ENCODE measurements at places on chromosomes 1 and 21.

DNA sequence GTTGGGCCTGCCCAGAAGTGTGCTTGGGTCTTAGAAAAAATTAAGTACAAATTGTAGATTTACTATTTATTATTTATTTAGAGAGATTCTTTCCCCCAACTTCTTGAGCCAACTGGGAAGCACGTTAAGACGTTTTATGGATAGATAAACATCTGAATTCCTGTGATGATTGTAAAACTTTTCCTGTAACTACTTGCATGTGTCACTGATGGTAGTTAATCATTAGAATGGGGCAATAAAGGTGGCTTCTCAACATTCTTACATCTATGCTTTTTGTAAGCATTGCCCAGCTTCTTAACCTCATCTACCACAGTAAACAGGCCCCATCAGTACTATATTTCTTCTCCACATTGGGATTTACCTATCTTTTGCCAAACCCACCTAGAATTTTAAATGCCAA is 559.8 kb downstream of the LMO4 start:
- no peak for DNase-seq

DNA sequence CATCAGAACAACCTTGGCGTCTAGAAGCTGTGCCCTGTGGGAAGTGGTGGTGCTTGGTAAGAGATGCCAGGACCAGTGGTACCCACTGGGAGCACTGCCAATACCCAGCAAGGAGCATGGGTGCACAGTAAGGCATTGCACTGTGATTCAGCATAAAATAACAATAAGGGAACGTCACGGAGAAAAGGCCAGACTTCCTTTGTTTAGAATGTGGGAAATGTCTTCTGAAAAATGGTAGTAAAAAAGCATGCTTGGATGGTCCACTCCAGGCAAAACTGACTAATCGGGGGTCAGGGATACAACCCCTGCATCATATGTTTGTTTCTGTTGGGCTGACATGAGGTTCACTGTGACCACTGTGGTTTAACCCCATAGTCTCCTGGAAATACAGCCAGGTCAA is 14.7 kb downstream of the METTL18 start:
- no peak for DNase-seq

GRCh38 chr1:7187112-7187493 is 401.8 kb downstream of the CAMTA1 start:
- DNase-seq, result no peak

GRCh38 chr21:38842079-38842478 is 36.4 kb downstream of the ETS2 start:
- no peak for DNase-seq

GRCh38 chr21:20999659-21000058 is 1.4 kb downstream of the NCAM2 start:
- DNase-seq, result peak; percentile 60

DNA sequence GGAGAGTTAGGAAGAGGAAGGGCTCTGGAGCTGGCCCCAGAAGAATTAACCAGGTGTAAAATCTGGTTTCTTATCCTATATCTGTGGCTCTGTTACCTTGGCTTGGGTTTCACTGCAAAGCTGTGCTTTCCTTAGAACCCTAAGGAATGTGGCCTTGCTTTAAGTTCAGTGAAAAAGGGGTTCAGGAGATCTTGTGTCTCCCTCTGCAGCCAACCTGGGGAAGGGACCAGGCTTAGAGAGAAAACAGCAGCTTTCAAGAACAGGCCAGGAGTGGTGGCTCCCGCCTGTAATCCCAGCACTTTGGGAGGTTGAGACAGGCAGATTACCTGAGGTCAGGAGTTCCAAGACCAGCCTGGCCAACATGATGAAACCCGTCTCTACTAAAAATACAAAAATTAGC is 16.1 kb upstream of the MYCL start:
- no peak for DNase-seq

DNA sequence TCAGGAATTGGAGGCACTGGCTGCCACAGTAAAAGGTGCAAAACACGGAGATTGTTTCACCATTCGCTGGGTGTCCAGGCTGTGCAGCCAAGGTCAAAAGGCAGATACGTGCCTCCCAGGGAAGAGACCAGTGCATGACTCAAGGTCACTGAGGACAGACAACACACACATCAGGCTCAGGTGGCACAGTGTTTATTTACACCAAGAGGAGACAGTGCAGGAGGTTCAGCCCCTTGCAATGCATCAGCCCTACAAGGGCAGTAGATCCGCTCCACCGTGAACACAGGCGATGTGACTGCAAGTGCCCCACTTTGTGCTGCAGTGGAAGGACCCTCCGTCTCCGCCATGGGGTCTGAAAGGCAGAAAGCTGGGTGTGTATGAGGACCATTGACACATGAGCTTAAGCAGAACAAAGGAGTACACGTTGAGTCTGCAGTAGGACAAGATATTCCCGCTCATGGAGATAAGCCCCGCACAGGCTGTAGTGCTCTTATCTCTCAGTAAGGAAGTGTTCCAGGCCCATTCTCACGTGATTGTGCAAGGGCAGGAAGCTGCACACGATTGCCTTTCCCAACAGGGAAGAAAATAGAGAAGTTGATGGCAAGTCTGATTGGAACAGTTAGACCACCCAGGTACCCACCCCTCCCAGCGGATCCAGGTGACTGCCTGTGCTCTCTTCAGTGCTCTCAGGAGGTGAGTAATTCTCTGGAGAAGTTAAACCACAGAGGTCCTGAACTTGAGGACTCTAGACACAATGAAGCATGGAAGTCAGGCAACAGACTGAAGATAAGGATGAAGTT is 37.5 kb upstream of the QSOX1 start:
- DNase-seq, result no peak

DNA sequence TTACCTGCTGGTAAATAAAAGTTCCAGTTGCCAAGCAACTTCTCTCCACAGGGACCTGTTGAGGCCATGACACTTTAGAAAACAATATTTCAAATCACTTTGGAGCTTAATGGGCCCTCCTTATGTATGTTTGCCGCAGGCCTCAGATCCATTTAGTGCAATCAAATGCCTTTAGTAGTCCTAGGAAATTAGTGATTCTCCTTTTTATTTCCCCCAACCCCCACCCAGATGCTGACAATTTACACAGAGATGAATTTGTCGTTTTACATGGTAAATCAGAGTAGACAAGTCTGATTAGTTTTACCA is 83.6 kb downstream of the CLIC4 start:
- DNase-seq, result no peak

- DNase-seq, result no peak
Observed at GRCh38 chr1:6424619-6425593, at the start of gene ESPN. Gene ESPN (plus strand): TSS chr1:6424776. CDS start chr1:6424956, 180 bp downstream.

DNA sequence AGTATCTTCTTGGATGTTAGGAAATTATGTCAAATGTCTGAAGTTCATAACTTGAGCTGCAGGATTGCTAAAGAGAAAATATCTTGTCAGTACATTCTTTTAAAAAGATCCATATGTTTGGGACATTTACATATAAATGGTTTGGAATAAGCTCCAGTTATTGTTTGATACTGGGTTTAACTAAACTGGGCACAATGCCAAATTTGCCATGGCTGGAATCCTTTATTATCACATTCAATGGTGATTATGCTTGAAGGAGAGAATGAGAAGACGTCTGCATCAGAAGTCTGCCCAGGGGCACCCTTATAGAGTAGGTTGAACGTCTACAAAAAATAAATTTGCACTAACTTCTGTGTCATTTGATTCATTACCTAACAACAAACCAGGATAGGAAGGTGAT is 652.5 kb downstream of the AMY1C start:
- no peak for DNase-seq

GRCh38 chr21:37266515-37267221 is 466 bp downstream of the VPS26C start:
- peak; percentile 44 for DNase-seq

- DNase-seq, result no peak
Observed at GRCh38 chr1:52792036-52792435, 50.5 kb upstream of the ZYG11A start.

DNA sequence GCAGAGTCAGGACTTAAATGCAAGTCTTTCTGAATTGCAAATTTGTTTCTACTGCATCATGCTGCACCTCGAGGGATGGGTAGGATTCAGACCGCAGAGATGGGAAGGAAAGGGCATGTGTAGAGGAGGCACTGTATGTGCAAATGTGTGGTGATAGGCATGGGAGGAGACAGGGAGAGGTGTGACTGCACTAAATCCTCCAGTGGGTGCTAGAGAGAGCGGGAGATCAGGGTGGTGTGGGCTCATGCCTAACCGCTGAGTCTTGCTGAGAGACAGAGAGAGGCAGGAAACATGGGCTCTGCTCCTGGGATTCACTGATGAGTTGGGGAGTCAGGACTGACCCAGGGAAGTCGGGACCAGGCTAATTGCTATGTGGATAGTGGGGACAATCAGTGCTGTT is 61.1 kb downstream of the PTPRU start:
- DNase-seq, result no peak

GRCh38 chr1:75542818-75543570 is 67.9 kb downstream of the SLC44A5 start:
- DNase-seq, result no peak

- DNase-seq, result peak; percentile 47
Observed at GRCh38 chr1:116569776-116570357, 959 bp downstream of the CD58 start.

DNA sequence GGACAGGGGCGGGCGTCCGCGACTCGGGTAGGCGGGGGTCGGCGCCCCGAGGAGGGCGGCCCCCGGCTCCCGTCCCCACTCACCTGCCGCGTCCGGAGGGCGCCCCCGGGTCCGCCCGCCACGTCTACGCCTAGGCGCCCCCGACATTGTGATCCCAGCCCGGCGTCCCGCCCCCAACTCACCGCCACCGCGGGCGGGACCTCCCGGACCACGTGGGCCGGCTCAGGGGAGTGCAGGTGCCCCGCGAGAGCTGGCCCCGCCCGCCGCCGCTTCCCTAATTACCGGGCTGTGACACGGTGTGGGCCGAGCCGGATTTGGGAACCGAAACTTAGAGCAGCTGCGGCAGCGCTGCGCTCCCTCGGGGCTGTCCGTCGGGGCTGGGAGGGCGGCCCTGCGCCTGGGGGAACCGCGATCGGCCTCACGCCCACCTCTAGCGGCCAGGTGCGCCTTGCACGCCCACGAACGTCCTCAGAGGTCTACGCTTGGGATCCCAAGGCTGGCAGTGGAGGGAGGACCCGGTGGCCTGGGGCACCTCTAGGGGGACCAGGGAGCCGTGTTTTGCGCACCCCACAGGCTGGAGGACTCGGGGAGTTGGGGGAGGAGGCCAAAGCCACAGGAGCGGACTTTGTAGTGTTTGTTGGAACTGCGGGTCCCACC is 521 bp upstream of the NADK start:
- DNase-seq, result peak; percentile 95

GRCh38 chr1:110627764-110628163 is 21.6 kb upstream of the KCNA2 start:
- DNase-seq, result peak; percentile 94

DNA sequence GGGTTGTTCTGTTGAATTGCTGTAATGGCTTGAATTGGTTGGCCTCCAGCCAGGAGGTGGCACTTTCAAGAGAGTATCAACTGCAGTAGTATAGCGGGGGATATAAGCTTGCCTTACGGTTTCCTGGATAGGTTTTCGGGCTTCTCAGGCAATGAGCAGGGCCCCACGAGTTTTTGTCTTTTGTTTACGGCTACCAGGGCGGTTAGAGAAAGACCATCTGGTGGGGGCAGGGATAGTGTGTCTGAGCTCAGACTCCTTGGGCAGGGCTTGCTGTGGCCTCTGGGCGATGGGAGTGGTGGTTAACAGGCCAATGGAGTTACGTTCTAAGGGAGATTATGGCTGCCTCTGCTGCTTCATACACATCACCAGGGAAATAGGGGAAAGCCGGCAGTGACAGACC is 62.8 kb downstream of the DTL start:
- DNase-seq, result no peak

GRCh38 chr1:231729544-231729943 is 103.0 kb downstream of the DISC1 start:
- no peak for DNase-seq

GRCh38 chr1:62784509-62785365 is 805 bp downstream of the ATG4C start:
- DNase-seq, result peak; percentile 53

GRCh38 chr1:188708795-188709535 is 1768.7 kb downstream of the BRINP3 start:
- no peak for DNase-seq

GRCh38 chr21:34280389-34280795 is 83.4 kb upstream of the KCNE2 start:
- no peak for DNase-seq

- peak; percentile 99 for DNase-seq
Observed at GRCh38 chr1:157105988-157106812, 6.6 kb upstream of the ETV3L start.

- peak; percentile 73 for DNase-seq
Observed at GRCh38 chr1:113904293-113904673, 316 bp downstream of the AP4B1 start.

DNA sequence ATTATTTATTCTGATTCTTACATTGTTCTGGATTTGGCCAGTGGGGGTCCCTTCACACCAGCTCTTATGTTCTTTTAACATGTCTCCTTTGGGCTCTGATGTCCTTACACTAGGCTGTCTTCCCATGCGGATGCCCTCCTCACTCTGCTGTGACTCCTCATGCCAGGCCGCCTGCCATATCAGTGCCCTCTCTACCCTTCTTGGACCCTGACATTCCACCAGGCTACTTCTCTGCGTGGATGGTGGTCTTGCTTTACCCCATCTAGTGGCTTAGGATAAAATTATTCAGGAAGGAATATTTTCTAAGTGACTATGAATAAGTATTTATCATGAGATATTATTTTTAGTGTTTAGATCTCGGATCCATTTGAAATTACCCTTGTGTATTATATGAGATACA is 21.2 kb downstream of the ATF6 start:
- no peak for DNase-seq

DNA sequence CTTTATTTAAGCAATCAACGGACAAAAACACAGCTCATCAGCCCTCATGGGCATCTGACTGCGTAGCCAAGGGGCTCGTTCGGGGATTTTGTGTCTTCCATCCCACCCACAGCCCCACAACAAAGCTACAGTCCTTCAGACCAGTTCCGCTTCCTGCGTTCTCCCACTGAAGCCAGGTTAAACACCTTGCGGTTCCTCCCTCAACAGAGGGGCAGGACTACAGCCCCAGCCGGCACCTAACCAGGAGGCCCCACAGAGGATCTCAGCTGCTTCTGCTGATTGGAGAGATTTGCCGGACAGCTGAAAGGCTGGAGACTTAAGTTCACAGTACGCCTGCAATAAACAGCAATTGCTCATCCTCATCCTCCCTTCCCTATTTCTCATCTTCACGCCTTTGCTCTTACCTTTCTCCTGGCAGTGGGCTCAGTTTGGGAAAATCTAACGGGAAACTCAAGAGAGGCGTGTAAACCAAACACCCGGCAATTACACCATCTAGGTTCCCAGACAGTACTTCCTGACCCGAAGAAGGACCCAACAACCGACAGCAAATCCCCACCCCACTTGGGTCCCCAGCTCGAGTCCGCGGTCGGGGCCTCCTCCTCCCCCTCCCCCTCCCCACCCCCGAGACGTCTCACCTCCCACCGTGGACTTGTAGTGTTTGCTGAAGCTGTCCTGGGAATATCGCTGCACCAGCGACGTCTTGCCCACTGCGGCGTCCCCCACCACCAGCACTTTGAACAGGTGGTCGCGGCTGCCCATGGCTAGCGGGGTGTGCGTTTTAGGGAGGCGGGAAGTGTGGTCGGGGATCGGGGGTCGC is 876 bp downstream of the RAB29 start:
- DNase-seq, result peak; percentile 71

Data from suppressor macrophage treated with lipopolysaccharide for 4 hours (primary cell).